Activated naive CD4-positive, alpha-beta T cell (primary cell): ENCODE measurements at places on chromosomes 7 and 10.

DNA sequence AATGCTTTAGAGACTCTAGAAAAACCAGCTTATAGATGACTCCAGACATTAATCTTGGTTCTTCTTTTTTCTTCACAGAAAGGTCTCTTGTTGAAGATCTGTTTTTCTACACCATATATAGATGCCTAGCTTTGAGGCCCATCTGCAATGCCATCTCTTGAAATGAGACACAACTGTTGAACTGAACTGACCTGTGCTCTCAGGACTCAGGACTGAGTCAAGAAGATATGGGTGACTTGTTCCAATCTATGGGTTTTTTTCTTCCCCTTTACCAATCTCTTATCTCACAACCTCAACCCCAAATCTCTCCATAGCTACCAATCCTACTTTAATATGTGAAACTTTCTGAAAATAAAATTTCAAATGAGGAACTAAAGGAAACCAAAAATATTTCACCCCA is 194.7 kb downstream of the SNX13 start:
- DNase-seq = no peak

- no peak for DNase-seq
Observed at GRCh38 chr10:32600317-32600716, 154.4 kb downstream of the CCDC7 start.

GRCh38 chr10:113550365-113550764 is 2.5 kb upstream of the HABP2 start:
- DNase-seq = no peak

DNA sequence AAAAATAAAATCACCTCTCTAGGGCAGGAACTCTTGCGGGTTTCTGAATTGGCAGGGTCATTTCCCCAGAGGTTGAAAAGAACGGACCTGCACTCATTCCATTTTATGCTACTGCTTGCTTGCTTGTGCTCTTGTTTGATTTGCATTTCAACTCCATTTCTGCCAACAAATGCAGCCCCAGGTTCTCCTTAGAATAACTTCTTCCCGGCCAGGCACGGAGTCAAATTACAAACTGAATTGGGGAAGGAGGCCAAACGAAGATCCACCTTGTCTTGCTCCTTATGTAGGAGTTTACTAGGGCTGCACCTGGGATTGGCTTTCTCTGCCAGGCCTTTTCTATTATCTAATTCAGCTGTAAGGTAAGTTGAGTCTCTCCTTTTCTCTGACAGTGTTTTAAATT is 79.6 kb downstream of the HGF start:
- no peak for DNase-seq

GRCh38 chr7:2016021-2016631 is 216.6 kb downstream of the MAD1L1 start:
- DNase-seq = no peak
